ENCODE measurements at places on chromosomes 16 and 17.
A peak's percentile ranks its signal among the peaks of the same experiment; 100 is the strongest.

DNA sequence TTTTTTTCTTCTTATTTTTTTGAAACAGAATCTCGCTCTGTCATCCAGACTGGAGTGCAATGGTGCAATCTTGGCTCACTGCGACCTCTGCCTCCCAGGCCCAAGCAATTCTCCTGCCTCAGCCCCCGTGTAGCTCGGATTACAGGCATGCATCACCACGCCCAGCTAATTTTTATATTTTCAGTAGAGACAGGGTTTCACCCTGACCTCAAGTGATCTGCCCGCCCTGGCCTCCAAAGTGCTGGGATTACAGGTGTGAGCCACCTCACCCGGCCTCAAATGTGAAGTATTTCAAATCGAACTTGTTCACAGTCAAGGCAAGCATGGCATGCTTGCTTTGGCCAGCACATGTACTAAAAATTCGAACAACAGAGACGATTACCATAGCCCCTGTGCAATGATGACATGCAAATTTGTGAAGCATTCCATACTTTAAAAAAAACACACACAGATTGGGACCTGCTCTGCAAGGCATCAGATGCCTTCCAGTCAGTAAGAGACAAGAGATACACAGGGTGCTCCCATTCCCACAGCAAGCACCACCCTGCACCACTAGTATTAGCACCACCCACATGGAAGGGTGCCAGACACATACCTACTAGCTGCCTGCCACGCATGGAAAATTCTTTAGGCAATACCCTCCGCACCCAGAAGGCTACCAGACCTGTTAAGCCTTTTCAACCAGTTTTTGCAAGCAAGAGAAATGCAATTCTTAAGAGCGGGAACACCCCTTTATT, 47.2 kb downstream of the ANKRD11 start:
- peak; percentile 46 for DNase-seq

GRCh38 chr17:68792042-68792685, 163.0 kb downstream of the ABCA8 start:
- no peak for DNase-seq

DNA sequence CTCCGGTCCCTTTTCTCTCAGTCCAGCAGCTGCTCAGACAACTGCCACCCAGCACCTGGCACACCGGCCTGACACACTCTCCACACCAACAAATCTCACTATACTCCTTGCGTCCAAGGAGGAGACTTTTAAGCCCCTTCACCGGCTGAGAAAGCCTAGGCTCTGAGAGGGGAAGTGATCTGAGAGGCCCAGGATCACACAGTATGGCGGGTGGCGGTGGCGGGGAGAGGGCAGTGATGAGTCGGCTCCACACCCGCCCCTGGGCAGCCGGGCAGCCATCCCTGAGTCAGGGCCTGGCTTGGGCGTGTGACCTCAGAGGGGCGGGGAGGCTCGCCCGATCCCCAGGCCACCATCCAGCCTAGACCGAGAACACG, 569 bp downstream of the FLII start:
- DNase-seq: peak; percentile 94

- DNase-seq: no peak
These were observed 21.3 kb downstream of the ASPA start for GRCh38 chr17:3497101-3497500.

- no peak for DNase-seq
These were observed 7.3 kb downstream of the DLX4 start for GRCh38 chr17:49976163-49976827.

DNA sequence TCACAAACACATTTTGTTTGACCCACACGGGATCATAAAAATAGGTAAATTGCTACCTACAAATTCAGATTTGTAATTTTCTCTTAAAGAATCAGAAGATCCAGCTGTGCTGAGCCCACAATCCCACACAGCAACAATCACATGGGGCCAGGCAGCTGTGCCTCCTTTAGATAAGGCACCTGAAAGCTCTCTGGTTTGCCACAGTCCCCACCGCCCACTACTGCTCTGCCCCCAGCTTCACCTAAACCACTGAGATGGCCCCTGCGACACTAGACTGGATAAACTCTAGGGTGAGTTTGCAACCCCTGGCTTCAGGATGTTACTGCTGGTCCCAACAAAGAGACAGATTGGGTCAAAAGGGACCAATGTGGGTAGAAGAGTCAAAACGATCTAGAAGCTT, 96.8 kb downstream of the GSG1L start:
- DNase-seq: no peak

- DNase-seq: no peak
These were observed 388.9 kb downstream of the NPIPA8 start for GRCh38 chr16:17947637-17948036.

DNA sequence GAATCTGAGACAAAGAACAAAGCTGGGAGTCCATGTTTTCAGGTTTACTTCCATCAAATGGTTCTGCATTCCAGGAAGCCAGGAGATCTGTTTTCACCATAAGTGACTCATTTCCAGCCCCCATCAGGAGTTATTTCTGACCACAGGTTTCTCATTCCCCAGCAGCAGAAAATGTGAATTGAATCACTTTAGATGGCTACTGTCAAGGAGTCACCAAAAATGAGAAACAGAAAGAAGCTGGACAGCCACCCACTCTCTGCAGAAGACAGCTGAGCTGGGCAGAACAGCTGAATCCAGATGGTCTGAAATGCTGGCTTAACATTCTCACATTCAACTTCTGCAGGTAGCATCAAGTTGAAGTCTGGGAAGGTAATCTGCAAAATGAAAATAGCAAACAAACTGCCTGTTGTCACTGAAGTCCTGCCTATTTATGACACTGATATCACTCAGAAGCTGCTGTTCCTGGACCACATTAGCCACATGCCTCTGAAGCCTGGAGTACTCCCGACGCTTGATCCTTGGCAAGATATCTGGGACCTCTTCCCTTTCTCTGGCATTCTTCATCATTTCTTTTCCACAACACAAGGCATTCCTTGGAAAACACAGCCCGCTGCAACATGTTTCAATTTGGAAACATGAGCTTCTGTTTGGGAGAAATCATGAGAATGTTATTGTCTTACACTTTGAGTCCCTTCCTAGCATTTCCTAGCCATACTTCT, 15.3 kb downstream of the CCL11 start:
- peak; percentile 55 for DNase-seq

DNA sequence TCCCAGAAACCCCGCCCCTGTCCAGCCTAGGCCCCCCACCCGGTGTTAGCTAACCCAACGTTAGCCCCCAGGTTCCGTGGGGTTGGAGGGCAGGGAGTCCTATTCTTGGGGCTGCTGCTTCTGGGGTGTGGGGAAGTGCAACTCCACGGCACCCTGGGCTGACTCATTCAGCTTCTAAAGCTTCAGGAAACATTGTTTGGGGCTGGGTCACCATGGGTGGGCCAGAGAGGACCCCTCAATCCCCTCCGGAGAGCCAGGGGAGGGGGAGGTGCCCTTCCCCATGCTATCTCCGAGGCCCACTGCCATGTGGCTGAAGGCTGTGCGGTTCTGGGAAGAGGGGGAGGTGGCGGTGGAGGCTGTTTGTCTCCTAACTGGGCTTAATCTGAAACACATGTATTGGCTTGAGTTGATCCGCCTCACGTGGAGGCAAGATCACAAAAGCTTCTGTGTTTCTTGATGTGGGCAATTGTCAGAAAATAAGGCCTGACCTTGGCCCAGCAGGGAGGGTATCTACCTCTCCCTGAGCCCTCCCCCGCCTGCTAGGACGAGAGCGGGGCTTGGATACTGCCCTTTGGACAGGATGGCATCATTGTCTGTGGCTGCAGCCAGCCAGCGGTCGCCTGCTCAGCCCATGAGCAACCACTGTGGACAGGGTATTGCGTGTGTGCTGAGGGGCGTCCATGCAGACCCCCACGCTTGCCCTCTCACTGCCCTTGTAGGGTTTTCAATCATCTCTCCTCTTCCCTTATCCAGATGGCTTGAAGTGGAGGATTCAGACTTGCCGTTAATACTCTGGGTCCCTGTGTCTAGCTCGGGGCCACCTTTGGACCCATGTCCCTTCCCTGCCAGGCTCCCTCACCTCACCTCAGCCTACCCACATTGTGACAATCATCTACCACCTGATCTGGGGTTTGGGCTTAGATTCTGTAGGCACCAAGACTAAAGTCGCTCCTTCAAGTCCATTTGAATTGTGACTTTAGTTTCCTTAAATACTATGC, 1.3 kb downstream of the SERPINF1 start:
- peak; percentile 74 for DNase-seq

DNA sequence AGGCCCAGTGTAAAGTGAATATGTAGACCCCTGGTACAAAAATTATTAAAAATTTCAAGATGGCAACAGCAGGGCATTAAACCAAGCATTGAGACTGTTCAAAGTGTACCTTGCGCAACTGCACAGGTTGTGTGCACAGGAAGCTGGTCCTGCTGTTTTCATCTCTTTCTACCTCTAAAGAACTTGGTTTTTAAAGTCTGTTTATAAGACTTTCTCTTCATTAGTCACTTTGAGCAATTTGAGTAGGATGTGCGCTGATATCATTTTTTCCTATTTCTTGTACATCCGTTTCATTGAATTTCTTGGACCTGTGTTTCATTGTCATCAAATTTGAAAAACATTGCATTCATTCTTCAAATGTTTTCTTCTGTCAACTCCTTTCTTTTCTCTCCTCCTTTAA, 16.8 kb upstream of the PMP22 start:
- DNase-seq: no peak

GRCh38 chr17:7561028-7561575, 617 bp upstream of the SENP3 start:
- DNase-seq: peak; percentile 93

- peak; percentile 86 for DNase-seq
These were observed at the start of gene FN3K for GRCh38 chr17:82734987-82735866. FN3K (plus strand) TSS chr17:82735615; CDS start chr17:82735637, 22 bp downstream.

DNA sequence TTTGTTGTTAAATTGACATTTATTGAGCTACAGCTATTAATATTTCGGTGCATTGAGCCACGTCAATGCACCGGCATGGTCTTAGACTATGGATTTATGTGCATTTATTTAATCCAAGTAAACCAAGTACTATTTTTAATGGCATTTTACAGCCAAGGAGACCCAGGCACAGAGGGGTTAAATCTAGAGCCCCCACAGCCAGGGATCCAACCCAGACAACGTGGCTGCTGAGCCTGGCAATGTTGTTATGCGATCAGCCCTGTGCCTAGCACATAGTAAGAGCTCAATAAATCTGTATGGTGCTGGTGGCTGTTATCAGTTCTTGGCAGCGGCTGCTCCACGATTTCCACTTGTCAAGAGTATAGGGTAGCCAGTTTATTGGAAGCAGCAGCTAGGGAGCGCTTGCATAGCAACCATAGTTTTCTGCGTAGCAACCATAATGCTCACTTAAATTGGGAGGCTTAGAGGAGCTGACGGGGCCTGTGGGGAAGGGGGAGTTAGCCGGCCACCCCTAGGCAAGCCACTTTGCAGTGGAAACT, 541 bp upstream of the RBBP6 start:
- DNase-seq: no peak

GRCh38 chr17:76585649-76586593, at the start of gene ST6GALNAC2:
ST6GALNAC2 (minus strand) TSS chr17:76585860; CDS start chr17:76585808, 52 bp downstream.
- DNase-seq: peak; percentile 71

- no peak for DNase-seq
These were observed 5.9 kb downstream of the FAHD1 start for GRCh38 chr16:1832838-1833454.

GRCh38 chr16:21244518-21245215, 11.2 kb downstream of the ANKS4B start:
- DNase-seq: no peak

GRCh38 chr16:57485916-57486857, at the start of gene DOK4:
DOK4 (minus strand) TSS chr16:57486493; CDS start chr16:57479507, 6,986 bp downstream.
- peak; percentile 99 for DNase-seq

DNA sequence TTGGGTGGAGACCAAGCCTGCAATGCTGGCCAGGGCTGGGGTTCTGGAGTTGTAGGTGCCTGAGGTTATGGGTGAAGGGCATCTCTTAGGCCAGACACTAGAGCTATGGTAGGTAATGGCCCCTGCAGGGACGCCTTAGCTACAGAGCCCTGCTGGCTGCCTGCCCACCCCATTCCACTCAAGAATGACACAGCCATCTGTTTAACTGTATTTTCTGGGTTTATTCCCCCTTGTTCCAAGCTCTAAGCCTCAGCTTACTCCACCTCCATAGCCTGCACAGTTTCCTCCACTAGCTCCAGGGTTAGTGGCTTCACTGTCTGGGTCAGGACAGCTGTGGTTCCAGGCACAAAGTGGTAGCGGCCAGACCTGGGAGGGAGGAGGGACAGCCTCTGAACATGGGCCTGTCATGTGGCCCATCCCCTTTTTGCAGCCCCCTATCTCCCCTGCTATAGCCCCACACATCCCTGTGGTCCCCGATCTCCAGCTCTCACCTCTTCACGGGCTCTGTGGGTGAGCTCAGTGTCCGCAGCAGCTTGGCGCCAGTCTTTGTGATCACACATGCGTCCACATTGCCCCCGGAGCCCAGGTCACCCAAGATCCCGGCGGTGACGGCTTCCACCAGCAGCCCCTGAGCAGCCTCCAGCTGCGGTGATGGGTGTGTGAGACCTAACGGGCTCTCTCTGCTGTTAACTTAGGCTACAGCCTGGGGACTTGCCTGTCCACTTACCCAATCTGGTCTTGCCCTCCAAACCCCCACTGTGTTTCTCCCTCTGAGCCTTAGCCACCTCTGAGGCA, 2.1 kb downstream of the PSMB10 start:
- no peak for DNase-seq

- peak; percentile 10 for DNase-seq
These were observed 108.0 kb downstream of the SKAP1 start for GRCh38 chr17:48322060-48322459.

GRCh38 chr17:40348136-40348504, 16.4 kb downstream of the GJD3 start:
- DNase-seq: no peak

DNA sequence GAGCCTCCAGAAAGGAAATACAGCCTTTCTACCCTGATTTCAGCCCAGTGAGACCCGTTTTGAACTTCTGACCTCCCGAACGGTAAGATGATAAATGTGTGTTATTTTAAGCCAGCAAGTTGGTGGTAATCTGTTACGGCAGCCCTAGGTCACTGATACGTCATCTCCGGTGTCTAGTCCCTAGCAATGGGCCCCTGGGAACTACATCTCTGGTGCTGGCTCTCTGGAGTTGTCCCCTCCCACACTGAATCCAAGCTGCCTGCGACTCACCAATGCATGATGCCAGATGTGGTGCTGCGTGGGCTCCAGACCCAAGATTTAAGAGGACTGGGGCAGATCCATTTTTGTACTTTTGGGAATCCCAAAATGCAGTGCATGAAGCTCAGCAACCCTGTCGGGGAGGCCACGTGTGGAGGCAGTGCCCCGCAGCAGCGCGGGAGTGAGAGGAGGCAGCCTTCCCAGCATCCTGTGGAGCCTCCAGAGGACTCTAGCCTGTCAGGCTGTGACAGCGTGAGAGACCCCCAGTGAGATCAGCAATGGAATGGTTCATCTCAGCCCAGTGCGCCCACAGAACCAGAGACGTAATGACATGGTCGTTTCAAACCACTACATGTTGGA, 43.6 kb upstream of the USP7 start:
- DNase-seq: peak; percentile 36

- DNase-seq: no peak
These were observed 47.8 kb downstream of the ARHGAP27 start for GRCh38 chr17:45384789-45385262.

DNA sequence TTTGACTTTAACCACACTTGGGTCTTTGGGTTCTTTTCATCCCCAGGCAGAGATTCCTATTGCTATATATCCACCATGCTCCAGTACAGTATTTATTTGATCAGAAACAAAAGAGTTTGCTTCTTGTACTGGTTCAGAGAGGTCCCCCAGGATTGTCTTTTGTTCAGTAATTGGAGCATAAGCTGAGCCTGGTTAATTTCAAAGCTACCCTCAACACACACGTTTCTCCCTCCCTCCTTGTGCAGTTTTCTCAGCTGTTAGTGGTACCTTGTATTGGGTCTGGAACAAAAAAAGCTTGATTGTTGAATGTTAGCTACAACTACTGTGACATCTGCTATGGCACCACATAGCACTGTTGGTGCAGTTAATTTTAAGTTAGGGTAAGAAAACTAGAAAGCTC, 50.0 kb downstream of the NUP93 start:
- DNase-seq: no peak

All from AG20443 (cell line).